NCI-H2171 (cell line): ENCODE measurements at places on chromosomes 16 and 17.
A peak's percentile ranks its signal among the peaks of the same experiment; 100 is the strongest.

DNA sequence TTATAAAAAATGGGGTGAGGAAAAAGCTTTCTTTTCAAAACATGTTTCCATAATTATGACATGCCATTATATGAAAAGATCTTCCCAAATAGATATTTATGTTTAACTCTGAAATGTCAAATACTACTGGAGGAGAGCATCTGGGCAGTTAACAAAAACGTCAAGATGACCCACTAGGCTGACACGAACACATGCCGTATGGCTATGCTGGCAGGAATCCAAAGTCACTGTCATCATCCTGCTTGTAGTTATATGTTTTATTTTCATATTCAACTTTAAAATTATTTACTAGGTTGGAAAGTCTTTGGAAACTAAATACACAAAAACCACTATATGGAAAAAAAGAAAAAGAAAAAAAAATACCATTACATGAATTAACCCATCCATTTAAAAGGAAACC lies 27.3 kb downstream of the ANKFY1 start:
- no peak for DNase-seq

GRCh38 chr17:48835971-48836370 lies 5.1 kb downstream of the CALCOCO2 start:
- DNase-seq = peak; percentile 46

DNA sequence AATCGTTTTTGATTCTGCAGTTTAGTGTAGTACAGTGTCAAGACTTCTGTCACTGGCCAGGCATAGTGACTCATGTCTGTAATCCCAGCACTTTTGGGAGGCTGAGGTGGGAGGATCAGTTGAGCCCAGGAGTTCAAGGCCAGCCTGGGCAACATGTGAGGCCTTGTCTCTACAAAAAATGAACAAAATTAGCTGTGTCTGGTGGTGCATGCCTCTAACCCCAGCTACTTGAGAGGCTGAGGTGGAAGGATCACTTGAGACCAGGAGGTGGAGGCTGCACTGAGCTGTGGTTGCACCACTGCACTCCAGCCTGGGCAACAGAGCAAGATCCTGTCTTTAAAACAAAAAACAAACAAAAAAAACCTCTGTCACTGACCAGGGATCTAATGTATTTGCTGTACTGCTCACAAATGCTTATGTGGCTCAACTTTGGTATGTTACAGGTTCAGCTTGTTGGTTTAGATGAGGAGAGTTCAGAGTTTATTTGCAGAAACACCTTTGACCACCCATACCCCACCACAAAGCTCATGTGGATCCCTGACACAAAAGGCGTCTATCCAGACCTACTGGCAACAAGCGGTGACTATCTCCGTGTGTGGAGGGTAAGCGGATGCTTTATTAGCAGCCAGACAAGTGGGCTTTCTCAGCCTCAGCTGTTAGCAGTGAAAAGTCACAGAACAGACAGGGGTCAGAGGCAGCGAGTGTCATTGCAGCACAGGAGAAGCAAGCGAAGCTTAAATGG lies 22.5 kb upstream of the TACO1 start:
- no peak for DNase-seq

DNA sequence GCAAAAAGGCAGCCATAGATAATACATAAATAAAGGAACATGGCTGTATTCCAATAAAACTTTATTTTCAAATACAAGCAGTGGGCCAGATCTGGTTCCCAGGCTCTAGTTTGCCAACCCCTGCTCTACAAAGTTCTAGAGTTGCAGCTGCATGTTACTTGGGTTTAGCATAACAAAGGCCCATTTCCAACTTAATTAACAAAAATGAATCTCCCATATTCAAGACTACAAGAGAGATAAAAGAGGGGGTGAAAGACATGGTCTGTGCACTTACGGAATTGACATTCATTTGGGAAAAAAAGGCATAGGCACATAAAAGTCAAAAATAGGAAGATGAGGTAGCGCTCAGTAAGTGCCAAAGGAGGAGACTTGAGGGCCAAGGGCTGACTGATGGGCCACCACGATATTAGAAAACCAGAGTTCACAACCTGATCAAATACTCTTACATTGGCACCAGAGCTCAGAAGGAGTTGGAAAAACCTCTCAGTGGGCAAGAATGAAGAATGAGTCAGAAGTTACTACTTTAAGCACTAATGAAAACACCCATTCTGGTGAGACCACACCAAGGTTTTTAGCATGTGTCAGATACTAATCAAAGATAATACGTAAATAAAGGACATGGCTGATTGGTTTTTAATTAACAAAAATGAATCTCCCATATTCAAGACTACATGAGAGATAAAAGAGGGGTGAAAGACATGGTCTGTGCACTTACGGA lies 164.0 kb downstream of the VPS53 start:
- no peak for DNase-seq

- DNase-seq = no peak
Measured at GRCh38 chr17:82898976-82899514, 59.2 kb upstream of the ZNF750 start.

DNA sequence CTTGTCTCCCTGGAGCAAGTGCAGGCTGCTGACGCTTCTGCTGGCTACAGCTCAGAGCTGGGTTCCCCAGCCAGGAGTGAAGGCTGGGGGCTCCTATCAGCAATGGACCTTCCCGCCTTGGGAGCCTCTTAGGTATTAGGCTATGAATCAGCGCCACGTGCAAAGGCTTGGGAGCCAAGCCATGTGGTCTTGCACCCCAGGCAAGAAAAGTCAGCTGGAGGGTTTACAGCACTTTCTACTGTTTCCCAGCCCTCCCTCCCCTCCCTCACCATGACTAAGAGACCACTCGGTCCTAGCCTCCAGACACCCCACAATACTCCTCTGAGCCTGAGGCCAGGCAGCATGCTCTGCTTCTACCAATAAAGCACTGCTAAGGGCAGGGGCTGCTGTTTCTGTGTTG lies 12.3 kb downstream of the EPX start:
- DNase-seq = no peak

GRCh38 chr17:47850692-47851573 lies at the start of gene SP6:
Gene SP6 (minus strand): TSS chr17:47851163. CDS start chr17:47848429, 2,734 bp downstream.
- DNase-seq = peak; percentile 69

DNA sequence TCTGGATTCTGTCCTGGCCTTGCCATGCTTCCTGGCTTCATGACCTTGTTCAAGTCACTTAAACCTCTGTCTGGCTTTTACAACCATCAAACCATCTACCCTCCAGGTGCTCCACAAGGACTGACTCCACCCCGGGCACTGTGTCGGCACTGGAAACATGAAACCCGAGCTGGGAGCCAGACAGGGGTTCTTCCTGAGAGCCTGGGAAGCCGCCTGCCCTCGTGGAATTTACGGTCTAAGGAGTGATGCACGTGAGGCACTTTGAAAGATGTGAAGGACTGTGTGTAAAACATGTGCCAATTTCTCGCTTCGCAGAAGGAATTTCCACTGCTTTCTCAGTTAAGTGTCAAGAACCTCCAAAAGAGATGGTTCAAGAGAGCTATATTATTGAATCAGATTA lies 11.6 kb downstream of the CDK5R1 start:
- peak; percentile 62 for DNase-seq

- DNase-seq = no peak
Measured at GRCh38 chr16:2520784-2521531, 787 bp downstream of the AMDHD2 start.

DNA sequence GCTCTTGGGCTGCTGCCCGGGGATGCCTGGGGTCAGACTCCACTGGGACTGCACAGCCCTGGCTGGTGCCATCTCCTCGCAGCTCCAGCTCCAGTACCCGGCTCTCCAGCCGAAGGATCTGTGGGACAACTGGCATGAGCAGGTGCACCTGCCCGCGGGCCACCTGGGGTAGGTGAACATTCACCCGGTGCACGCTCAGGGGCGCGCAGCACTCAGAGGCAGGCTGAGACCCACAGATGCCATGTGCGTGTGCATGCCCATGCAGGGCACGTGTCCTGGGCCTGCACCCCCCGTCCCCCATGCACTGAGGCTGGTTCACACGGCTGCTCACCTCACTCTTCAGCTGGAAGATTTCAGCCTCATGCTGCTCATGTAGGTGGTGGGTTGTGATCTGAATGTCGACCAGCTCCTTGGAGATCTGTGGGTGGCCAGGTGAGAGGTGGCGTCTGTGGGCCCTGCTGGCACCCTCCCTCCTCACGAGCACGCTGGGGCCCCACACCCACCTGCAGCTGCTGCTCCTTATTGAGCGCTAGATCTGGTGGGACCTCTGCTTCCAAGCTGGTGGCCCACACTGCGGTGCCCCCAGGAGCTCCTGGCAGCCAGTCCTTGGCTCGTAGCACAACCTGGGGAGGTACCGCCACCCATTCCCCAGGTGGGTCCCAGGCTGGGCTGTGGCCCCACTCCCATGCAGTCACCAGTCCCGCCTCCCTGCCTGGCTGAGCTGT lies 618 bp downstream of the CCDC78 start:
- peak; percentile 41 for DNase-seq

- DNase-seq = no peak
Measured at GRCh38 chr17:19361326-19361725, 1.2 kb downstream of the B9D1 start.

- peak; percentile 64 for DNase-seq
Measured at GRCh38 chr17:49996495-49997300, 1.7 kb upstream of the DLX3 start.

- no peak for DNase-seq
Measured at GRCh38 chr17:60229188-60229802, 79.5 kb downstream of the CA4 start.

- DNase-seq = no peak
Measured at GRCh38 chr17:38354466-38354865, 2.8 kb downstream of the SOCS7 start.

DNA sequence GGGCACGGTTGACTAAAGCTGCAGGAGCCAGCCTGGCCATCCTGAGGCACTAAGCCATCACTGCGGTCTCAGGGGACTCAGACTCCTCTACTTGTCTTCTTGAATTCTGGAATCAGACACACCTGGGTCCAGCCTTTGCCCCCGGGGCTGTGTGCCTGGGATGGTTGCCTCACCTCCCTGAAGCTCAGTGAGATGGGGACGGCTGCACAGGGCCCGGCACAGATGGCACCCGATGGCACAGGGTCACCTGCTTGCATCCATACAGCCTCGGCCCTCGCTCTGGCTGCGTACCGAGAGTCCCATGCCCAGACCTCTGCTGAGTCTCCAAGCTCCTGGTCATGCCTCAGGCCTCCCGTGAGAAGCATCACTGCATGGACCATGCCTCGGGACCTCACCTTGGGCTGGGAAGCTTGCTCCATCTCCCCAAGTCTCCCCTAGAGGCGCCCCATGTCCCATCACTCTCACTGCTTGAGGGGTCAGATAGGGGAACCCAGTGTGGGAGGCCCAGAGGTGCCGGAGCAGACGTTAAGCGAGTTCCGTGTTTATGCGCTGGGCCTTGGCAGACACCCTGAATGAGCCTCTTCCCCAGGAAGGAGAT lies 316.3 kb downstream of the SEC14L1 start:
- no peak for DNase-seq

DNA sequence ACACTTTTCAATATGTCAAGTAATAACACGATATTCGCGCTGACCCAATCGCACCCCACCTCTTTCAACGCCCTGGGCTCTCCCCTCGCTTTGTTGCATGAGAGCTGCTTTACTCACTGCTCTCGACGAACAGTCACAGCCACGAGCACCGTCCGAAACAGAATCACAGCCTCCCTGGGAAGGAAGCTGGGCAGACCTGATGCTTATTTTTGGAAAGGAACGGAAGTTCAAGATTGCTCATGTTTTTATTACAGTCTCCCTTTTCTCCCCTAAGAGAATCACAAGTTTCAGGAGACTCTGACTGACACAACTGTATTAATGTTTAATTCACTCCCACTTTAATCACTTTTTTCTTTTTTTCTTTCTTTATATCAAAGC lies 67.8 kb downstream of the ANKRD11 start:
- DNase-seq = no peak

DNA sequence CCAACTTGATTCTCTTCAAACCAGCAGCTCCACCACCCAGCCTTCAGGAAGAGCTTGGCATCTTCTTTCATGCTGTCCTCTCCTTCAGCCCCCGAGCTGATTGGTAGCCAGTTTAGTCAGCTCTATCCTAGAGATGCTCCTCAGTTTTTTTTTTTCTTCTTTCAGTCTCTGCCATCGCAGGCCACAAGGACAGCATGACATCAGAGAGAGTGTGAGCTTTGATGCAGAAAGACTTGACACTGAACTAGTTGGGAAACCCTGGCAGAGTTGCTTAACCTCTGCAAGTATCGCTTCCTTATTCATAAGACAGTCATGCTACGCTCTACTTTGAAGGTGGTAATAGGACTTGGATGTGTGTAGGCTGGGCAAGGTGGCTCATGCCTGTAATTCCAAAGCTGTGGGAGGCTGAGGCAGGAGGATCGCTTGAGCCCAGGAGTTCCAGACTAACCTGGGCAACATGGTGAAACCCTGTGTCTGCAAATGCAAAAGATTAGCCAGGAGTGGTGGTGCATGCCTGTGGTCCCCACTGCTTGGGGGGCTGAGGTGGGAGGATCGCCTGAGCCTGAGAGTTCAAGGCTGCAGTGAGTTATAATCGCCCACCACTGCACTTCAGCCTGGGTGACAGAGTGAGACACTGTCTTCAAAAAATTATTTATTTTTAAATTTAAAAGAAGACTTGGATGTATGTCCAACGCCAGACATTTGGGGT lies 2.6 kb downstream of the CD300LB start:
- DNase-seq = no peak

GRCh38 chr16:51151961-51152663 lies 1.0 kb upstream of the SALL1 start:
- DNase-seq = peak; percentile 36

- DNase-seq = no peak
Measured at GRCh38 chr16:87186446-87186845, 130.7 kb downstream of the C16orf95 start.

DNA sequence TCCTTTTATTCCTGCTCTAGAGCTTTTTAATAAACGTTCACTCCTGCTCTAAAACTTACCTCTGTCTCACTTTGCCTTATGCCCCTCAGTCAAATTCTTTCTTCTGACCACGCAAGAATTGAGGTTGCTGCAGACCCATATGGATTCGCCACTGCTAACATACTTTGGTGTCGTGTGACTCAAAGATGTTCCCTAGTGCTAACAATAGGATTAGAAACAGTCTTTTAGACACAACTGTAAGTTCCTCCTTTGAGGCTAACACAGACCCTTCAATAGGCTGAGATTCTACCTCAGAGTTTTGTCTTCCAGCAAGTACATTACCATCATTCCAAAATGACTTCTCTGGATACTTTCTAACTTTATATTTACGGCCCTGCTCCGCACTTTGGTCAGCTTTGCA lies 149.5 kb upstream of the COX10 start:
- DNase-seq = no peak

- DNase-seq = no peak
Measured at GRCh38 chr17:61233991-61234750, 165.5 kb upstream of the TBX2 start.

DNA sequence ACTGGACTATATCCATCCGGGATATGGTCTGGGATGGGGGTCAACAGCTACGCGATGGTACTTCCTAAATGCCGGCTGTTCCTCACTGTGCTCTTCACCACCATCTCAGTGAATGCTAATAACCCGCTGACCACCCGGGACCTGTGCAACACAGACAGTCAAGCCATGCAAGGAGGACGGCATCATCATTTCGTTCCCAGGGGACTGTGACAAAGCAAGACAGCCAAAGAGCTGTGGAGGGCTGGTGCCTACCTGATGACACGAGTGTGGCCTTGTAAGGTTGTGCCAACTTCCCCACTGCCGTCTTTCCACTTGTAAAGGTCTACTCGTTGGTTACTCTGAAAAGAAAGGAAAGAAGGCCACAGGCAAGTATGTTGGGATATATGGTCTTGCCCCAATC lies 33.7 kb downstream of the WDR59 start:
- DNase-seq = no peak

GRCh38 chr17:50267074-50267841 lies 7.0 kb upstream of the TMEM92 start:
- DNase-seq = no peak
